NCI-H1092 treated with DMSO at 0.1 percent for 48 hours (cell line): ENCODE measurements at places on chromosomes 5 and 9.

- no peak for DNase-seq
Measured at GRCh38 chr9:132697230-132697629, 27.0 kb downstream of the GTF3C4 start.

- no peak for DNase-seq
Measured at GRCh38 chr9:129731477-129732085, 21.3 kb downstream of the PTGES start.

GRCh38 chr5:122009436-122009835, 47.7 kb downstream of the SRFBP1 start:
- no peak for DNase-seq

DNA sequence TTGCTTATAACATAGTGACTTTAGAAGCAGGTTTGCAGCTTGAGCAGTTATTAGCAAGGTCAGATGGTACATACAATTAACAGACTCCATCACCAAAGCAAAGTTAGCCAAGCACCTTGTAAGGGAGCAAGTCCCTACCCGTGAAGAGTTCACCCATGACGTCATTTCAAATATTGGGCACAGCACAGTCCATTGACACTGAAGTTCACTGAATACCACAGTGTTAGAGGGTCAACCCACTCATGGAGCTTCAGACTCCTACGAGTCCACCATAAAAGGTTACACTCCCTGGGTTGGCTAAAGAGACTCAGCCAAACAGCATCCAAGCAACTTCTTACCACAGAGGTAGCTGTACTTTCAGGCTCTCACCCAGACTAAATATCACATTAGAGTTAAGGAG, 77.5 kb downstream of the GALNT10 start:
- no peak for DNase-seq

GRCh38 chr5:91162534-91163381, 220.4 kb downstream of the ARRDC3 start:
- DNase-seq: no peak

DNA sequence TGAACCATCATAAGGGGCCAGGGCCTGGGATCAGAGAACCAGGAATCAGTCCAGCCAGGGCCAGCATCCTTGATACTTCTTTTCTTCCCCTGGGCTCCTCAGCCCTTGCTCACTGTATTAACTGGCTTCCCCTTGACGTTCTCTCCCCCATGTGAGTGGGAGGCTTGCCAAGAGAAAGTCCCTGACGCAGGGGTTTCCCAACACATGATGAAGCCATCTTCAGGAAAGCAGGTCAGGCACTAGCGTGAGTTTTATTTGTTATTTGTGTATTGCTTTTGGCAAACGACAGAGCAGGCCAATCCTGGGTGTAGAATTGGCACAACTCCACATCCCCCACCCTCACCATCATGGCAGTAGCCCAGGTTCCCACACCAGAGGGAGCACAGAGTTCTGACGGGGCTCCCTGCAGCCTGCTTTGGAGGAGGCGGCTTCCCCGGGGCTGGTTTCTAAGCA, 165.5 kb upstream of the NFIL3 start:
- peak; percentile 45 for DNase-seq

GRCh38 chr5:147410496-147411358, 99.1 kb downstream of the DPYSL3 start:
- no peak for DNase-seq

GRCh38 chr5:83917261-83917908, 196.7 kb upstream of the HAPLN1 start:
- no peak for DNase-seq
